ENCODE measurements at places on chromosomes 4 and X.

- DNase-seq: no peak
These were observed 7.7 kb downstream of the PRSS48 start for GRCh38 chr4:151284534-151285245.

GRCh38 chr4:38610966-38611431, 53.0 kb upstream of the KLF3 start:
- DNase-seq: peak; percentile 33

DNA sequence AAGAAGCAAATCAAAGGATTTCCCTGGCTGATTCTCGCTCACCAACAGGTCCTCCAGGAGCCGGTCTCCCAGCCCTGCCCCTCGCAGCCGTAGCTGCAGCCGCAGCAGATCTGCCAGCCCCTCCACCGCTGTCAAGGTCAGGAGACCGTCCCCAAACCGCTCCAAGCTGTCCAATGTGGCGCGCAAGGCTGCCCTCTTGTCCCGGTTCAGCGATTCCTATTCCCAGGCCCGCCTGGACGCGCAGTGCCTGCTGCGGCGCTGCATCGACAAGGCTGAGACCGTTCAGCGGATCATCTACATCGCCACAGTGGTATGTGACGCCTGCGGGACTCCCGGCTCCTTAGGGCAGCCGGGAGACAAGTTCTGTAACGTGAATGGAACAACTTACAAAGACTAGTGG, 25.6 kb downstream of the SPATA18 start:
- DNase-seq: no peak

DNA sequence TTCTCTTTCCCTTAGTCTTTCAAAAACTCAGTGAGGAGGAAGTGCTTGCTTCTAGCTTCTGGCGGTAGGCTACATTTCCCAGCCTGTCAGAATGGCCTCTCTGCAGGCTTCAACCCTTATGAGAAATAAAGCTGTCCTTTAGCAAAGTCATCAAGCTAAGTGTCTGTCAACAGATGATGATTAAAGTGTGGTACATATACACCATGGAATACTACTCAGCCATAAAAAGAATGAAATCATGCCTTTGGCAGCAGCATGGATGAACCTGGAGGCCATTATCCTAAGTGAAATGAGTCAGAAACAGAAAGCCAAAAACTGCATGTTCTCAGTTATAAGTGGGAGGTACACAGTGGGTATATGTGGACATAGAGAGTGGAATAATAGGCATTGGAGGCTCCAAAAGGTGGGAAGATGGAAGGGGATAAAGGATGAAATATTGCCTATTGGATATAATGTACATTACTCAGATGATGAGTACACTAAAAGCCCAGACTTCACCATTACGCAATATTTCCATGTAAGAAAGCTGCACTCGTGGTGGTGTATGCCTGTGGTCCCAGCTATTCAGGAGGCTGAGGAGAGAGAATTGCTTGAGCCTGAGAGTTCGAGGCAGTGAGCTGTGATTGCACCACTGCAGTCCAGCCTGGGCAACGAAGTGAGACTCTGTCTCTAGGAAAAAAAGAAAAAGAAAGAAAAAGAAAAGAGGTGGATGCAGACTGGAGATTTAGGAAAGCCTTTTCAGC, 7.9 kb downstream of the TRIM2 start:
- DNase-seq: no peak

DNA sequence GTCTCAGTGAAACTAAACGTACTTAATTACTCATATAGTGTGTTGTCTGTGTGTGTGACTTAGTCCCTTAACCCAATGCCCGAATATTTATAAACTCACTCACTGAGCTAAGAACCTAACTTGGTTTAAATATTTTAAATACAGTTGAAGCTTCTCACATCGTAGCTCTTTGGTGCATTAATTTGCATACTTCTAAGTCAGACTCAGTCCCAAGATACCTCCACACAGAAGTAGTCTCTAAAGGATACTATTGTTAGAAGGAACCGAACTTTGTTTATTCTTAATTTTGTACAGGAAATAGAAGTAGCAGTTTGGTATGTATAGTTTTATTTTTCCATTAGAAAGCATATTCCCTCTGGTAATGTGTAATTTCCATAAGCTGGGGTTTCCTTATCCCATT, 54.0 kb upstream of the NKAP start:
- DNase-seq: no peak

- no peak for DNase-seq
These were observed 130.6 kb upstream of the FAT1 start for GRCh38 chr4:186854256-186854655.

DNA sequence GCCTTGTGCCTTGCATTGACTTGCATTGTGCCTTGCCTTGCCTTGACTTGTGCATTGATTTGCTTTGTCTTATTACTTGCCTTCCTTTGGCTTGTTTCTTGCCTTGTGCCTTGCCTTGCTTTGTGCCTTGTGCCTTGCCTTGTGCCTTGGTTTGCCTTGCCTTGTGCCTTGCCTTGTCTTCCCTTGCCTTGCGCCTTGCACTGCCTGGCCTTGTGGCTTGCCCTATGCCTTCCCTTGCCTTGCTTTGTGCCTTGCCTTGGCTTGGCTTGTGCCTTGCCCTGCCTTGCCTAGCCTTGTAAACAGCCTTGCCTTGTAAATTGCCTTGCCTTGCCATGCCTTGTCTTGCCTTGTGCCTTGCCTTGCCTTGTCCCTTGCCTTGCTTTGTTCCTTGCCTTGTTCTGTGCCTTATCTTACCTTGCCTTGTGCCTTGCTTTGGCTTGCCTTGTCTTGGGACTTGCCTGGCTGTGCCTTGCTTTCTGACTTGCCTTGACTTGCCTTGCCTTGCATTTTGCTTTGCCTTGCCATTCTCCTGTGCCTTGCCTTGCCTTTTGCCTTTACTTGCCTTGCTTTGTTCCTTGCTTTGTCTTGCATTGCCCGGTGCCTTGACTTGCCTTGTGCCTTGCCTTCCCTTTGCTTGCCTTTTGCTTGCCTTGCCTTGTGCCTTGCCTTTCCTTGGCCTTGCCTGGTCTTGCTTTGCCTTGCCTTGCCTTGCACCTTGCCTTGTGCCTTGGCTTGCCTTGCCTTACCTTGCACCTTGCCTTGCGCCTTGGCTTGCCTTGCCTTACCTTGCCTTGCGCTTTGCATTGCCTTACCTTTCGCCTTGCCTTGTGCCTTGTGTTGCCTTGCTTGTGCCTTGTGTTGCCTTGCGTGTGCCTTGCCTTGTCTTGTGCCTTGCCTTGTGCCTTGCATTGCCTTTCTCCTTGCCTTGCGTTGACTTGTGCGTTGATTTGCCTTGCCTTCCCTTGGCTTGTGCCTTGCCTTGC, 97.5 kb downstream of the TAB3 start:
- no peak for DNase-seq

- DNase-seq: no peak
These were observed 3.4 kb downstream of the TEX13B start for GRCh38 chrX:107978707-107979307.

DNA sequence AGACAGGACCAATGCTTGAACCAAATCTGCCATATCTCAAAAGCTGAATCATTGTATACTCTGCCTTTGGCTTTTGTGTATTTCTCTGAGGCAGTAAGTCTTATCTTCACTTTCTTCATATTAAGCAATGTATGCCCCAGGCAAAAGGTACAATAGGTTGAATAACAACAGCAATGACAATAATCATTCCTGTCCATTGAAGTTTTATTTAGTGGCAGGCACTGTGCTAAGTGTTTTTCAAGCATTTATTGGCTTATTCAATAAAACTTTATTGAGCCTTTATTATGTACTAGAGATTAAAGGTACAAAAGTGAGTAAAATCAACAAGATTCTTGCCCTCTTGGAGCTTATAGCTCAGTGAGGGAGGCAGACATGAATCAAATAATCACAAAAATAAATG, 8.2 kb upstream of the CASK start:
- DNase-seq: no peak

DNA sequence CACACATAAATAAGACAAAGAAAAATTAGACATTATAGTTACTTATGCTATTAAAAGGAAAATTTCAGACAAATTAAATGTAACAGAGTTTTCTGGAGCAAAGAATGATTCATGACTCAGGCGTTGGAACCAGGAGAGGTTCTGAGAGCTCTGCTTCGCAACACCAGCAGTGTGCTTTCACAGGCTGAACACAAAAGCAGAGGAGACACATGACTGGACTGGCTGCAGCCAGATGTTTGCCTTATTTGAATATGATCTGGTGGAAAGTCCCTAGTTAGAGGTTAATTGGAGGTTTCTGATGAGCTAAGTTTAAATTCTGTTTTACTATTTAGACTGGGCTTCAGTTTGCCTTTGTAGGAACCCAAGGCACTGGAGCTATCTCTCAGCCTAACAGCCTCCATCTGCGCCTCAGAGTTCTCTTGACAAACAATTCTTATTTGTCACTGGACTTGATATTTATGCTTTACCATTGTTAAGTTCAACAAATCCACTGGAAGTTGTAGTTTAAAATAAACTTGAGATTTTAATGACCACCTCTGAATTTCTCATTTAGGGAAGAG, 16.2 kb downstream of the BOD1L1 start:
- DNase-seq: no peak

DNA sequence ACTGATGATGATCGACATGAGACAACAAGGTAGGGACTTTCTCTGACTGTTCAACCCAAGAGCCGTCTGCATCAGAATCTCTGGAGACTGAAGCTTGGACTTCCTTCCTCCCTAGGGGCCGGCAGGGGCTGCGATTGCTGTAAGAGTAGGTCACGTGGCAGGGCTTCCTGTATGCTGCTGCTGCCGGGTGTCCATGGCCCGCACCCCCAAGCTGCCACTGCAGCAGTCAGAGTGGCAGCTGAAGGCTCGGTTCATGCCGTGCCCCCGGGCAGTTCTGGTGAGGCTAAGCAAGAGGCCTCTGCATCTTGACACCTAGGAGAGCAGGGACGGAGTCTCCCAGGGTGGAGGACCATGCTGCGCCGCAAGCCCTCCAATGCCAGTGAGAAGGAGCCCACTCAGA, at the start of gene SASH3:
Gene SASH3, plus strand, starts transcription at position 203 of the 400 bp plus-strand sequence. Its CDS starts 149 bp downstream, at position 352.
- DNase-seq: no peak

GRCh38 chr4:75919920-75920319, 17.7 kb upstream of the PPEF2 start:
- no peak for DNase-seq

GRCh38 chrX:3582451-3582850, 131.0 kb downstream of the PRKX start:
- no peak for DNase-seq

DNA sequence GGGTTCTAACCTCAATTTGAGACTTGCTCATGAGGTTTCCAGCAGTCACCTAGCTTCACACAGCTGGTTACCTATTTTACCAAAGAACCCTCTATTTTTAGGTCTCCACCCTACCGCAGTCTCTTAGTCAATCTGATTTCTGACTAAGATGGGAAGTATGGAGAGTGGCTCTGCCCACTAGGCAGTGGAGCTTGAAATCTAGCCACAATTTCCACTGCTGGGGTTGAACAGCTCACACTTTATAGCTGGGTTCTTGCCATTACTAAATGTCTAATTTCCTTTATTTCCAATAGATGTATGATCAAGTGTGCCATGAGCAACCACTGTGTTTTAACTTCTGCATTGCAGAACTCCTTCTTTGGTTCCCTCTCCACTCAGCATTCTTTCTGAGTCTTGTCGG, 43.1 kb downstream of the GASK1B start:
- DNase-seq: no peak

DNA sequence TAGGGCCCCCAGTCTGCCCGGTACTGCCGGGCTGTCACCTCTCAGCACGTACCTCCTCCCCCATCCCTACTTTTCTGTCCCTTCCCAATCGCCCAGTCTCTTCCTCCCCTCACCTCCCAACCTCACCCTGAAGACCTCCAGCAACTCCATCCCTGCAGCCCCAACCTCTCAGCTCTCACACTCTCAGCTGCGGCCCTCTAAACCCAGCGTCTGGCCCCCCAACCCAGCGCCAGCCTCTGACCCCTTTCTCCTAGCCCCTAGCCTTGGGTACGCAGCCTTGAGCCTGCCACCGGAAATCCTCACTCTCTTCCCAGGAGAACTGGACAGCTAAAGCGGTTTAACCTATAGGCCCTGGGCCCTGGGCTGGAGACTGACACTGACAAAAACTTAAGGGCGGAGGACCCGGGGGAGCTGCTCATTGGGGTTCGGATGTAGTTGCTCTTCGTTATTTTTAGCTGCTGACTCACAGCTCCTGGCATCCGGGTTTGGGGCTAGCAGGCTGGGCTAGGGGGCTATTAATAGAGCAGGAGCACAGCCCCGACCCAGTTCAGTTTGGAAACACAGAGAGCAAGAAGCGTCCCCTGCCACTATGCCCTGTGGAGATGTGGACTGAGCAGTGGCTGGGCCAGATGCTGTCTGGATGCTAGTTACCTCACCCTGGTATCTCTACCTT, 9.6 kb upstream of the DLG3 start:
- DNase-seq: no peak

DNA sequence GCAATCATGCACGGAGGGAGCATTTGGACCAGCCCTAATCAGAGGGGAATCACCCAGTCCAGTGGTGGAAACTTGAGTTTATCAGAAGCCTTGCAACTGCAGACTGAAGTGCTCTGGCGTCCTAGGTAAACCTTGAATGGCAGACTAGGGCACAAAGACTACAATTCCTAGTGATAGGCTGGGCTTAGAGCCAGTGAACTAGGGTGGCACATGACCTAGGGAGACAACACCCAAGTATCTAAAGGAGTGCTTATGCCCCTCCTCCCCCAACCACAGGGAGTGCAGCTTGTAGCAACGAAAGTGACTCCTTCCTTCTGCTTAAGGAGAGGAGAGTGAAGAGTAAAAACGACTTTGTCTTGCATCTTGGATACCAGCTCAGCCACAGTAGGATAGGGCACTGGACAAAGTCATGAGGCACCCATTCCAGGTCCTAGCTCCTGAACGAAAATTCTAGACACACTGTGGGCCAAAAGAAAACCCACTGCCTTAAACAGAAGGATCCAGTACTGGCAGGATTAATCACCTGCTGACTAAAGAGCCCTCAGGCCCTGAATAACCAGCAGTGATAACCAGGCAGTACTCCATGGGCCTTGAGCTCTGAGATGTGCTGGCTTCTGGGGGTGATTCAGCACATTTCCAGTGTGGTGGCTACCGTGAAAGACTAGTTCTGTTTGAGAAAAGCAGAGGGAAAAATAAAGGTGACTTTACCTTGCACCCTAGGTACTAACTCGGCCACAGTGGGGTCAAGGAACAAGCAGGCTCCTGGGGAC, 58.7 kb upstream of the STARD8 start:
- no peak for DNase-seq

DNA sequence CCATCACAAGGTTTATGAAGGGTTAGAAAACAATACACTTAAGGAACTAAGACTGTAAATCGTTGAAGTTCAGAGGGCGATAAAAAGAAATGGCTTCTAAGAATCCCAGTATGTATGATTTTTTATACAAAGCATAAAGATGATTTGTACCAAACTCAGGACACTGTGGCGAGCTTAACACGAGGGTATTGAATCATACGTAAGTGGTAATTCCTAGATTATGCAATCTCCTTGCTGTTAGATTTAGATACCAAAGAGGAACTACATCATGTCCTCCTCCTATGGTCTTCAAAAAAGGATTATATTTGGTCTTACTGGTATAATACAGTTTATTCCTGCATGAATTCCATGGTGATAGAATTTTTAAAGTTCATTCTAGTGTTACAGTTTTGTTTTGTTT, 23.9 kb downstream of the NFKB1 start:
- no peak for DNase-seq

GRCh38 chrX:111460607-111461006, 48.6 kb upstream of the DCX start:
- no peak for DNase-seq

GRCh38 chr4:85062466-85062865, 96.0 kb upstream of the WDFY3 start:
- DNase-seq: no peak

All from C1 segment of cervical spinal cord (tissue), 14 donors.